ENCODE measurements at places on chromosomes 6 and 20. TPM values are rescaled to one million over a fixed set of nuclear protein-coding genes. Genes with fewer than 3 reads are reported as not detected.
A peak's percentile ranks its signal among the peaks of the same experiment; 100 is the strongest.

Gene HSD17B8
- total RNA-seq = 34.0 TPM

Gene PTK7
- total RNA-seq = 6.8 TPM

Gene BEND6
- 0.92 TPM for total RNA-seq

Gene SLC22A3
- total RNA-seq = 33.7 TPM

GRCh38 chr6:109743739-109744138 is 52.6 kb downstream of the FIG4 start:
- H3K36me3 ChIP-seq = no peaks in the 10 kb centered on the region
- H3K4me1 ChIP-seq = peaks cover 11% of the 10 kb centered on the region
- no peak overlapping the region for H3K27ac ChIP-seq
- no peak overlapping the region for H3K4me3 ChIP-seq
- no peak for DNase-seq

DNA sequence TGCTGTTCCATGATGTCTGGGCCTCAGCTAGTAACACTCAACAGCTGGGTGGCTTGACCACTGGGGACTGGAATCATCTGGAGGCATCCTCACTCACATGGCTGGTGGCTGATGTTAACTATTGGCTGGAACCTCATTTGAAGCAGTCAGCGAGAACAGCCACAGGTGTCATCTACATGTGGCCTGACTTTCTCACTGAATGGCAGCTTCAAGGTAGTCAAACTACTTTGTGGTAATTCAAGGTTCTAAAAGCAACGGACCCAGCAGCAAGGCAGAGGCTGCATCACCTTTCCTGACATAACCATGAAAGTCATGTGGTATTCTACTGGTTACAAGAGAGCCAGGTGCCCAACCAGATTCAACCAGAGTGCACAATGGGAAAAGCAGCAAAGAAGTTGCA is 115.9 kb upstream of the DST start:
- H3K27ac ChIP-seq = no peak overlapping the region
- H3K4me3 ChIP-seq = no peak overlapping the region
- DNase-seq = no peak
- no peaks in the 10 kb centered on the region for H3K27me3 ChIP-seq
- H3K36me3 ChIP-seq = no peaks in the 10 kb centered on the region
- H3K4me1 ChIP-seq = peaks cover 6% of the 10 kb centered on the region

GRCh38 chr20:63525185-63525584 is 4.6 kb downstream of the PPDPF start:
- no peaks in the 10 kb centered on the region for H3K36me3 ChIP-seq
- H3K27ac ChIP-seq = no peak overlapping the region
- H3K27me3 ChIP-seq = no peaks in the 10 kb centered on the region
- H3K4me1 ChIP-seq = peaks cover 14% of the 10 kb centered on the region

Gene TRIM15
- total RNA-seq = not detected

Gene VSTM2L
- total RNA-seq = 8.6 TPM

- H3K27me3 ChIP-seq = no peaks in the 10 kb centered on the region
- H3K27ac ChIP-seq = no peak overlapping the region
- no peak for DNase-seq
- H3K36me3 ChIP-seq = no peaks in the 10 kb centered on the region
Observed at GRCh38 chr6:130848945-130849344, 21.7 kb downstream of the SMLR1 start.

GRCh38 chr6:14936861-14937260 is 309.0 kb upstream of the JARID2 start:
- H3K36me3 ChIP-seq = no peaks in the 10 kb centered on the region
- H3K4me3 ChIP-seq = no peak overlapping the region
- no peak overlapping the region for H3K27ac ChIP-seq
- no peaks in the 10 kb centered on the region for H3K27me3 ChIP-seq

DNA sequence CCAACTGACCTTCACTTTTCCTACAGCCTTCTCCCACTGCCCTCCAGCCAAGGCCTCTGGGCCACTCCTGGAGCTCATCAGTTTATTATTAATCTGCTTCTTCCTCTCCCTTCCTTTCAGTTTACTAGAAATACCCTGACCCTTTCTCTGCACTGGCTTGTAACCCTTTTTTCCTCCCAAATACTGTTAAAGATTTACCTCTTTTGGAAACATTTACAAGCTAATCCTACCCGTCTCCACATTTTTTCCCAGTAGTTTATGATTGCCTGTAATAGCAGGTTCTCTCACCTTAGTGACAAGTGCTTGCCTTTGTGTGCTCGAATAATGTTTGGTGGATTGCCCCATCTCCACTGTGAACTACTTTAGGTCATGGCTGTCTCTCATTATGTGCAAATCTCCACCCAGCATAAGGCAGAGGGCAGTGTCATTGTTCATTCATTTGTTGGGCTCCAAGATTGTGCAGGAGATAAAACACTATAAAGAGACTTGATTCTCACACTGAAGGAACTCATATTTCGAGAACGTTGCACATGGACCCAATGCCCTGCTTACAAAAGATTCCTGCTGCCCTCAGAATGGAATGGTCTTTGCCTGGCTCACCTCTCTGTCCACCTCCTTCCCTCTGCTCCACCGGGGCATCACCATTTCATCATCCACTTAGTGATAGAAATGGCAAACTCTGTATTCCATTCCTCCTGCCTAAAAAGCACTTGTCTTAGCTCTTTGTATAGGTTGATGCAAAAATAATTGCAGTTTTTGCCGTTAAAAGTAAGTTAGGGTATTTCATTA is 491.1 kb downstream of the UTRN start:
- no peaks in the 10 kb centered on the region for H3K27me3 ChIP-seq
- no peaks in the 10 kb centered on the region for H3K4me1 ChIP-seq
- peaks cover 13% of the 10 kb centered on the region for H3K36me3 ChIP-seq
- DNase-seq = no peak
- H3K27ac ChIP-seq = no peak overlapping the region

GRCh38 chr20:45229264-45230056 is 8.3 kb downstream of the SEMG2 start:
- no peaks in the 10 kb centered on the region for H3K4me1 ChIP-seq
- DNase-seq = peak; percentile 11
- no peak overlapping the region for H3K4me3 ChIP-seq
- peaks cover 7% of the 10 kb centered on the region for H3K27me3 ChIP-seq

GRCh38 chr20:45253261-45253660 is 1.1 kb downstream of the SLPI start:
- no peaks in the 10 kb centered on the region for H3K36me3 ChIP-seq
- DNase-seq = no peak
- no peaks in the 10 kb centered on the region for H3K4me1 ChIP-seq
- H3K27ac ChIP-seq = no peak overlapping the region
- peaks cover 9% of the 10 kb centered on the region for H3K27me3 ChIP-seq

- H3K27ac ChIP-seq = no peak overlapping the region
- H3K36me3 ChIP-seq = no peaks in the 10 kb centered on the region
- DNase-seq = no peak
- no peak overlapping the region for H3K4me3 ChIP-seq
Observed at GRCh38 chr20:38225900-38226263, 34.7 kb downstream of the KIAA1755 start.

- H3K36me3 ChIP-seq = no peaks in the 10 kb centered on the region
- H3K4me3 ChIP-seq = no peak overlapping the region
- no peak overlapping the region for H3K27ac ChIP-seq
- no peak for DNase-seq
- no peaks in the 10 kb centered on the region for H3K4me1 ChIP-seq
Observed at GRCh38 chr20:3614466-3614865, 48.7 kb downstream of the GFRA4 start.

Gene CYP24A1
- total RNA-seq = not detected

Gene TBX18
- 2.3 TPM for total RNA-seq

Gene ERVFRD-1
- total RNA-seq = 0.91 TPM

DNA sequence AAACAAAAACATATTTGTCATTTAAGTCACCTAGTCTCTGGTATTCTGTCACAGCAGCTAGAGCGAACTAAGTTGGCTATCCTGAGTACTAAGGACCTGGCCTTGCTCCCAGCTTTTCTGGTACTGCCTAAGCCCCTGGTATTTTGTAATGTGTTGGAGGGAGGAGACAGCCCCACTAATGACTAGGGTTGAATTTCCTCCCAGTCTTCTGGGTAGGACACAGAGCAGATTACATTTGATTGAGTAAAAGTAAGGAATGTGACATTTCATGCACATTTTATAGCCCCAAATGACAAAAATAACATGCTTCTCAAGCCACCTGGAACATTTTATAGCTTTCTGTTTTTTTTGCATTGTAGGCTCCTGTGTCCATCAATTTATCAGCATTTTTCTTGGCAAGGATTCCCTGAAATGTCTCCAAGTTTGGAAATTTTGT is 47.9 kb upstream of the DDR1 start:
- H3K4me1 ChIP-seq = no peaks in the 10 kb centered on the region
- H3K4me3 ChIP-seq = no peak overlapping the region
- no peak overlapping the region for H3K27ac ChIP-seq
- H3K27me3 ChIP-seq = no peaks in the 10 kb centered on the region
- no peaks in the 10 kb centered on the region for H3K36me3 ChIP-seq
- DNase-seq = peak; percentile 52
